Tibial nerve (tissue), 4 donors: ENCODE measurements at places on chromosomes 1 and 21. TPM values are rescaled to one million over a fixed set of nuclear protein-coding genes. Genes with fewer than 3 reads are reported as not detected.

Gene IRF6
- total RNA-seq, result 1.3 TPM

GRCh38 chr1:203479646-203480045 is 4.0 kb downstream of the PRELP start:
- DNase-seq, result no peak

Gene TRIM67
- total RNA-seq, result not detected

- DNase-seq, result no peak
Measured at GRCh38 chr1:154940651-154941194, 4.2 kb upstream of the PMVK start.

DNA sequence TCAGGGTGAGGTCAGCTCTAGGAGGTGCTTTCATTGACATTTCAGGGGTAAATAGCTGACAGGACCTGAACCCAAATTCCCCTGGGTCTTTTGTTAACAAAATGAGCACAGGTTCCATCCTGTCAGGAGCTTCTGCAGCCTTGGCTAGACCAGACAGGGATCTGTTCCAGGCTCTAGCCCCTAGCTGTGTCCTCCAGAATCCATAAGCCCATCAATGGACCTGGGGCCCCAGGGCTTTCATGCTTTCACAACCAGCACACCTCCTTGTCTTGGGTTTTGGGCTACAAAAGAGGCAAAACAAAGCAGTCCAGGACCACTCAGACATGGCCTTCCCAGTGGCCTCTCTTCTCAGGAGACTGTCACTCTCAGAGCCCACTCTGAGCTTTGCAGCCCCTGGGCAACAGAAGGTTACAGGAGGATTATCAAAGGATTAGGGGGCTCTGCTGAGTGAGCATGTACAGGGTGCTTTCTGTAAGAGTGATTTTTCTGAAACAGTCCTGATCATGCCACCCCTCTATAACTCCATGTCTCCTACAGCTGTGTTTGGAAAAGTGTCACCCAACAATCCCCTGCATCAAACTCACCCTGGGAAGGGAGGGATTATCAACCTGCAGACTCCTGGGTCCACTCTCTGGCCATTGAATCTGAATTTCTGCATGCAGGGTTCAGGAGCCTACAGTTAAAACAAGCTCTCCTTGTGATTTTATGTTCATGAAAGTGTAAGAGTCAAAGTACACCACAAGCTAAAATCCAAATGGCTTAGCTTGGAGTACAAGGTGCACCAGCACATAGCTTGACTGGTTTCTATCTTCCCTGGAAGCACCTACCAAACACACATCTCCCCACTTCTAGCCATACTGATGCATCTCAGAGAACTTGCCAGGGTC is 67.7 kb upstream of the GCLM start:
- no peak for DNase-seq

Gene ATF3
- total RNA-seq, result 14.4 TPM

- DNase-seq, result no peak
Measured at GRCh38 chr1:96989302-96989701, 267.7 kb downstream of the PTBP2 start.

Gene CHTOP
- total RNA-seq, result 66.6 TPM

DNA sequence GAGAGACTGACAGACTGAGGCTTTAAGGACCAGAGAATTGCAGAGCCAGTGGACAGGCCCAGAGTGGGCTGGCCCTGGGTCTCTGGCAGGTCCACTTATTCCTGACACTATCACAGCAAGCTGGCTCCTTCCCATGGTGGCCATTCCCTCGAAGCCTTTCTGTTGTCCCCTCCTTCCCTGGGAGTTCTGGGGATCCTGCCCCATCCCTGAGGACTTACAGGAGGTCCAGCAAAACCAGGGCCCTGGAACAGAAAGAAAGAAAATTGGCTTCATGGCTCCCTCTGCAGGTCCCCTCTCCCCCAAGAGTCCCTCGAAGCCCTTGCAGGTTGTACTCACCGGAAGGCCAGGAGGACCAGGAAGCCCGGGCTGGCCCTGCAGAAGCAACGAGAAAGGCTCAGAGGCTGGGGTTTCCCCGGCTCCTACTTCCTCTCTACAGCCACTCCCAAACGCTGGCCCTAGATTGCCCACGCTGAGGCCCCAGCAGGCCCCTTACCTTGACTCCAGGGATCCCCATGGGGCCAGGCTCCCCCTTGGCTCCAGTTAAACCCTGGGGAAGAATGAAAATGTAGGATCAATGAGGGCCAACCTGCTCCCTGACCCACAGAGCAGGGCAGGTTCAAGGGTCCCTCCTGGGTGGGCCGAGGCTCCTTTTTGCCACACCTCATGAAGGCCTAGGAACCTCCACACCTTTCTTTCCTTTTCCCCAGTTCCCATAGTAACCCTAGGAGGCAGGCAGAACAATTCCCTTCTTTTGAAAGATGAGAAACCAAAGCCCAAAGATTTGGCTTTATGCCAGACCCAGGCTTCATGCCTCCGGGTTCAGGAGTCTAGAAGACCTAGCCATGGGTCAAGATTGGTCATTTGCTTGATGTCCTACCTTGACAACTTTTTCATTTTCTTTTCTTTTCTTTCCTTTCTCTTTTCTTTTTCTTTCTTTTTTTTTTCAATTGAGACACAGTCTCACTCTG is 4.6 kb downstream of the COL9A2 start:
- DNase-seq, result no peak

- DNase-seq, result no peak
Measured at GRCh38 chr1:20197329-20197791, 11.0 kb upstream of the PLA2G2C start.

- no peak for DNase-seq
Measured at GRCh38 chr1:179743679-179744400, 749 bp downstream of the FAM163A start.

Gene ELOA
- total RNA-seq, result 21.4 TPM

Gene UTP25
- total RNA-seq, result 6.3 TPM

Gene HPDL
- 2.4 TPM for total RNA-seq

Gene HTR6
- total RNA-seq, result not detected

DNA sequence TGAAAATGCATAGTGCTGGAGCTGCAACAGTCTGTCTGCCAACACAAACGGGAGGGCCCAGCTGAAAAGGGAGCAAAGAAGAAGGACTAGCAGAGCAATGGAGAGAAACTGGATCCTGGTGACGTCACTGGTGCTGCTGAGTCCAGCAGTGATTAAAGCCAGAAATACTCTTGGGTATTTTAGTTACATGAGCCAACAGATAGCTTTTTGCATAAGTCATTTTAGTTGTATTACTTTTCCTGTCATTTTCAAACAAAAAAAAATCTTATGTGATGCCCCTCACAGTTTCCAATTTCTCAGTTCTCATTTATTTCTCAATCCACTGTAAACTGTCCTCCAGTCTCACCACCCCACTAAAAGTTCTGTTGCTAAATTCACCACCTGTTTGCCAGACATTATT is 38.7 kb upstream of the NEK7 start:
- peak; percentile 71 for DNase-seq

GRCh38 chr1:8847990-8848389 is 30.5 kb downstream of the ENO1 start:
- no peak for DNase-seq

DNA sequence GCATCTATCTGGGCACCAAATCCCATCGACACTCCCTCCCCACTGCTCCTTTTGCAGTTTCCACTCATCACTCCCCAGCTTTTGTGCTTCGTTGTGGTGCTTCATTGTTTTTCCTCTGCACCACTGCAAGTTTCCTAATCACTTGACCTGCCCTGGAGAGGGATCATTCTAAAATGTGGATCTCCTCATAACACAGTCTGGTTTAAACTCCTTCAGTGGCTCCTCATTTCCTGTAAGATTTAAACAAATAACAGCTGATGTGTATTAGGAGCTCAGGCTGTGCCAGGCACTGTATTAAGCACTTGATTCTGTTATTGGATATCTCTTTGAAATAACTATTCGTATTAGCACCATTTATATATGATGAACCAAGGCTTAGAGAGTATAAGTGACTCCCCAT is 51.3 kb downstream of the MAP10 start:
- DNase-seq, result no peak

DNA sequence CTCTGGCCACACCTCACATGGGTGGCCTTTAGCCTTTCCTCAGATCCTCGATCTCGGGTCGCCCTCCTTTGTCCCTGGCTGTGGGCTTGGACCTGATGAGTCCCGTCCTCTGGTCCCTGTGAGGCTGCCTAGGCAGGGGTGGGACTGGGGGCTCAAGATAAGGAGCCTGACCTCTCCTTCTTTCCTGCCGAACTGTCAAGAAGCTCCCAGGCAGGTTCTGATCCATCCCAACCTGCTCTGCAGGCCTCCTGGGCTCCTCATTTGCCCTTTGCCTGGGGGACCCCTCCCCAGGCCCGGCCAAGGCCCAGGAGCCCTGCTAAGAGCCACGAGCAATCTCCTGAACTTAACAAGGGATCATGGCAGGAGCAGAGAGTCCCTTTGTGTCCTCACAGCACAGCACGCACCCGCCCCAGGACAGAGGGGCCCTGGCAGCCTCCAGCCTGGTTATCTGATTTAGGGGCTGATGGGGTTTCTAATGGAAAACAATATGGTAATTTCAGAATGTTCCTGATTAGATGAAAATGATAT is 82.4 kb upstream of the POU3F1 start:
- DNase-seq, result no peak

- DNase-seq, result no peak
Measured at GRCh38 chr1:203954788-203955552, 93.6 kb downstream of the SNRPE start.

DNA sequence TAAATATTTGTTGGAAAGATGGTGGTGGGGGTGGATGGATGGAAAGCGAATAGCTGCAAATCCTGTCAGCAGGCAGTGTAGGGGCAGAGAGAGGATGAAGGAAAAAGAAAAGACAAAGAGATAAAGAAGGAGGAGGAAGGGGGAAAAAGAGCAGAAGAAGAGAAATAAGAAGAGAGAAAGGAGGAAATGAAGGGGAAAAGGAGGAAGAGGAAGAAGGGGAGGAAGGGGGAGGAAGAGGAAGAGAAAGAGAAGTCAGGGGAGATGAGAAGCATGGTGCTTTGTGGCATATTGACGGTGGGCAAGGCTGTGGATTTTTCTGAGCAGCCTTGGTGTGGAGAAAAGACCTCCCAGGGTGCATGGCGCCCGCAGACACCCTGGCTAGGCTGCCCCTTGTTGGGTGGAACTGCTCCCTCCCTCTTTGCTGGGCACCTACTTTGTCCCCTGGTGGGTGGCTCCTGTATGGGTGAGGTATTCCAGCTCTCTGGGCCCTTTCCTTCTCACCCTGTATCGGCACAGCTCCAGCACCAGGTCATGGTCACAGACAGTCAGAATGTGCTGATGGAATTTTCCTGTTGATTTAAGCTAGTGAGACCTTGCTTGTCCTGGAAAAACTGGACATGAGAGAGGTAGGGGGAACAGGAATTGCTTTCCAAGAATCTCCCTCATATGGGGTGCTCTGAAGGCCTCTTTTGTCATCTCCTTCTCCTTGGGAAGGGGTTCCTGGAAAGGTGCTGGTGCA is 45.7 kb upstream of the TLR5 start:
- no peak for DNase-seq

Gene LCE2A
- total RNA-seq, result not detected

DNA sequence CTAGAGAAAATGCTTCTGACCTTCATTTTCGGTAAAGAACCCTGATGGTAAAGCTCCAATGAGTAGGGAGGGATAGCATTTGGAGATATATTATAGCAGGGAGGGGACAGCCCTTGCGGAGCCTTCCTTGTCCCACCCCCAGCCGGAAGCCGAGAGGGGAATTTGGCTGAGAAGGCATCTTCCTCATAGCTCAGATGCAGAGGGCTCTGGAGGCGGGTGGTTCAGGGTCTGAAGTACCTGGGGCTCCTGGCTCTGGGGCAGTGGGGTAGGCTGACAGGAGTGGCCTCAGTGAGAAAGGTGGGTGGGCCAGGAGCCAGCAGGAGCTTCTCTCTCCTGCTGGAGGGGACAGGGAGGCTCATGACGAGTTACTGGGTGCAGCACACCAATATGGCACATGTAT is 88.0 kb upstream of the IFFO2 start:
- no peak for DNase-seq

DNA sequence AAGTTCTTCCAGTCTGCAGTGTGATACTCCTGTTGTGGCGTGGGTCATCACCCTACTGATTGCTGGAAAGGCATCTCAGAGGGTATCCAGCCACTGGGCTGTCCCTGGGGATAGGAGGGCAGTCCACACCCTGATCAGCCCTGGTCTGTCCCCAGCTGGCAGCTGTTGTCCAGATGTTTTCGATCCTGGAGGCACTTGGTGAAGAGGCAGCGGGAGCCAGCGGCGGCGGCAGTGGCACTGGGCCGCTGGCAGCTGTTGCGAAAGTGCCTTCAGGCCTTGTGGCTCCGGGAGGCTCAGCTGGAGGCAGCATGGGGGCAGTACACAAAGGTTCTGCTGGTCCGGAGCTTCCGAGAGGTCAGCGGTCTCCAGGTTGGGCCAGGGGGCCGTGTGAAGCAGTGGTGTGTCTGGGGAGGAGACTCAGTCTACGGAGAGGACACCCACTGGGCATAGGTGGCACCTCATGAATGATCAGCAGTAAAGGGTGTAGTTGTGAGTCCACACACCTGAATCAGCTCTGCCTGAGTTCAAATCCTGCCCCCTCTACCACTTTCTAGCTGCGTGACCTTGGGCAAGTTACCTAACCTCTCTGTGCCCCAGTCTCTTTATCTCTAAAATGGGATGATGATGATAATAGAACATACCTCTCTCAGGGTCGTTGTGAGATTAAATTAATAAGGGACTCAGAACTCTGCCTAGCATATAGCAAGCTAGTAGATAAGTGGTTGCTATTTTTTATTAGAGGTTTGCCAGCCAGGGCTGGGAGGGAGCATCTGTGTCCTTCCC is 6.1 kb downstream of the C1orf167 start:
- no peak for DNase-seq

Gene A3GALT2
- total RNA-seq, result 0.66 TPM

DNA sequence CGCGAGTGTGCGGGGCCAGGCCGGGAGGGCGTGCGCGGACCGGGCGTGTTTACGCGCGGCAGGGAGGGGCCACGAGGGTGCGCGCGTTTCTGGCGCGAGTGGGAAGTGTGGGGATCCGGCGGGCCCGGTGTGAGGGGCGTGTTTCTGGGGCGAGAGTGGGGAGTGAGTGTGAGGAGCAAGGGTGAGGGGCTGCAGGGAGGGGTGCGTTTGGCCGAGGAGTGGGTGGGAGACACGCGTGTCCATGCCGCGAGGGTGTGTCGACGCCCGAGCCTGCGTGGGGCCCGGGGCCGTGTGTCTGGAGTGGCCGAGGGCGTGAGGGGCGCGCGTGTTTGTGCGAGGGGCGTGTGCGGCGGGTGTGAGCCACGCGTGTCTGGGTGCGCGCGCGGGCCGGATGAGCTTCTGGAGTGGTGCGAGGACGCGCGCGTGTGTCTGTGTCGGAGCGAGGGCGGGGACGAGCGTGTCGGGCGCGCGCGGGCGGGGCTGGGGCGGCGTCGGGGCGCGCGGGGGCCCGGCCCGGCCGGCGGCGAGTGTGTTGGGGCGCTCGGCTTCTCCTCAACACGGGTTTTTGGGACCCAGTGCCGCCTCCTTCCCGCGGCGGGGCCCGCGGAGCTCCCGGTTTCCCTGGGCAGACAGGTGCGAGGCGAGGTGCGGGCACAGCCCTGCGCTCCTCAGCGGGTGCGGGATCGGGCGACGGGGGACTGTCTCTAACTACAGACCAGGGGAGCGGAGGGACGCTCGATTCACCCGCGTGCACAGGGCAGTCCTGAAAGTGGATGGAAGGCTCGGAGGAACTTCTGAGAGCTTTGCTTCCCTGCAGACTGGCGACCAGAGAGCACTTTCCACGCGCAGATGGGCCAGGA is 65.8 kb upstream of the VAMP3 start:
- peak; percentile 30 for DNase-seq

- DNase-seq, result no peak
Measured at GRCh38 chr1:170714938-170715337, 51.0 kb downstream of the PRRX1 start.
